ENCODE measurements at places on chromosomes 7 and 10.

DNA sequence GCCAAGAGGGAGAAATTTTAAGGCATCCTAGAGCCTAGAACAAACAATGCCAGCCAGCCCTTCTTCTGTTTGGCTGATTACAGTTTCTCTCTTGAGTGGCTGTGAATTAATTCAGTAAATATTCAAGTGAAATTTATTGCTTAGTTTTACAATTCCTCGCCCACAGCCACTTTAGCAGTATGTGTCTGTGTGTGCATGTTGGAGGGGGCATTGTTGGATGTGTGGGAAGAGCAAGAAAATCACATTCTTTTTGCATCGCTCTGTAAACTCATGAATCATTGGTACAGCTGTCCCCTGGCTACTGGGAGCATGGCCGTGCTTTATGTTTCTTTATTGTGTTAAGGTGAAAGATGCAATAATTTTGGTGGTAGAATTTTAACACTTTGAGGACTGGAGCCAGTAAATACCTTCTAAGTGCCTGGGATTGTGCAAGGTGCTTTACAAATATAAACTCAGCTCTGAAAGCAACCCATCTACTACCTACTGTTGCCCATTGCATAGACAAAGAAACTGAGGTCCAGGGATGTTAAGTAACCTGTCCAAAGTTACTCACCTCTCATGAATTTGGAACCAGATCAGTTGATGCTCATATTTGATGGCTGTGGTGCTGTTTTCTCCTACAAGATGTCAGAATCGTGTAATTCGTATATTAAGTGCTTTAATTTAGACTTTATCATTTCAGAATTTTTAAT, 89.9 kb upstream of the BTBD16 start:
- peak; percentile 18 for DNase-seq

DNA sequence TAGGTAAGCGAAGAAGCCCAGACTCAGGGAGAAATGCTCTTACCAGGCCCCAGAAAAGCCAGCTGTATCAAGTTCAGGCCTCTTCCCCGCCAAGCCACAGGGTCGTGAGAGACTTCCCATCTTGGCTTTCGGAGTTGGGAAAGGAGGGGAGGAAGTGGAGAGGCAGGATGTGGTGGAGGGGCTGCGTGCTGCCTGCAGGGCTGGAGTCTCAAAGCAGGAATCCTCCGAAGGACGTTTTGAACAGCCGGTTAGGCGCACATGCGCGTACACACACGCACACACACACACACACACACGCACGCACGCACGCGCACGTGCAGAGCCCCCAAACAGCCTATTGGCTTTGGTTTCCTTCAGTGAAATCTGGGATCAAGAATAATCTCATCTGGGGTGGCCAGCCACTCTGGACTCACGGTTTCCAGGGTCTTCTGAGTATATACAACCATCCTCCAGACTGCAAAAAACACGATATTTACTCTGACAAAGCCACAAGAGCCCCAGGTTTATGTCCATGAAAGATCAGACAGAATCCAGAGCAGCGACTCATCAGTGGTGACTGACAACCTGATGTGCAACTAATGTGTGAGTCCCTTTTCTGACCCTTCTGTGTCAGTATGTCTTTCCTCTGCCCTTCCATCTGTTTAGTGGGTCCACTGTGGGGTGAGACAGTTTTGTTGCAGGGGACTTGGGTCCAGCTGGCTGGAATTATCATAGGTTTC, 115.0 kb upstream of the ZNF438 start:
- peak; percentile 45 for DNase-seq

GRCh38 chr7:30920584-30921539, 9.2 kb downstream of the AQP1 start:
- no peak for DNase-seq

DNA sequence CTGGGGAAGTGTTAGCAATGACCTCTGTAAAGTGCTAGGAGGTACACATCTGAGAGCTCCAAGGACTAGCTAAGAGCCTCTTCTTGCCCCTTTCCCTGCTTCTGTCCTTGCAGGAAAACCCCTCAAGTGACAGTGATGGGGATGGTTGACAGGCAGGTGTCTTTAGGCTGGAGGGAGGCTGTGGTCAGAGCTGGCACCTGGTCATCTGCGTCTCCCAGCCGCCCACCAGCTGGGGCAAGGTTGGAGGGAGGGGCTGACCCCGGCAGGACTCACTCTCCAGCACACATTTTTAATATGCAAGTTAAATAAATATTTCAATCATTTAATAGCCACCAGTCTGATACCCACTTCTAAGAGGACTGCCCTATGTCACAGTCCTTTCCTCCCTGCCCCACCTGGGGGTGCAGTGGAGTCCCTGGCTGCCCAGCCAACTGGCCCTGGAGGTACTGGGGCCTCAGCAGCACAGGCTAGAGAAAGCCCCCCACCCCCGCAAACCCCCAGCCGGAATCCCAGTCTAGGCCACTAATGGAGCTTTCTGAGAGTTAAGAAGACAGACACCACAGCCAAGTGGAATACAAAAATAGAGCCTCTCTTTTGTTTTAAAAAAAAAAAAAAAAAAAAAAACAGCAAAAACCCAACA, 6.3 kb downstream of the FGF8 start:
- DNase-seq, result no peak

DNA sequence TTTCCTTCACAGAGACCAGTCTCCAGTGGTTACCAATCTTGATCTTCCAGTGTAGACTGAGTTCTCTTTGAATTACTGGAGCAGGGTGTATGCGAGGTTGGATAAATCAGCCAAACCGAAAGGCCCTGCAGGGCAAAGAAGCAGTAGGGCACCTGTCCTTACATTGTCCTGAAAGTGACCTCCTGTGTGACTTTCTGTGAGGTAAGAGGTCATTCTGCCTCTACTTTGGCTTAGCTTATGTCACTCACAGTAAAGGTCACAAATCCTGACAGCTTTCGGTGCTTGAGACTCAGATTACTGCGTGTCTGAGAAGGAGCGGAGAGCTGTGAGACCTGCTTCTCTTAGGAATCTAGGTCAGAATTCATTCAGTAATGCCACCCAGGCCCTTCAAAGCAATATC, 252.7 kb upstream of the ETV1 start:
- DNase-seq, result no peak

DNA sequence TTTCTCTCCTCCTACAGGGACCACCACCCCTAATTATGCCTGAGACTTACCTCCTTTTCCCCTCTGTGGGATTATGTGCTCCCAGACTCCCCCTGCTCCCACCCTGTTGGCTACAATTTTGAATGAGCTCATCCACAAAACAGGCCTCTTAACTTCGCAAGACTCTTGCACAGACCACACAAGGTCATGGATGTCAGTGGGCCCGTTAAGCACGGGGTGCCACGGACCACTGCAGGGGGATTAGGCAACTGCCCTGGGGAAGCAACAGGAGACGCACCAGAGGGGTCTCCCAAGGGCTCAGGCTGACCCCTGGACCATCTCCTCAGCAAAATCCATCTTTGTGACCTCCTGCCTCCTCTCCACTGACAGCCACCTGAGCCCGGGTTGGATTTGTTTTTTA, 42.1 kb upstream of the COL13A1 start:
- DNase-seq, result peak; percentile 32

All from AG04450 (cell line).